Left renal cortex interstitium (tissue), 4 donors: ENCODE measurements at places on chromosomes 5 and 9. TPM values are rescaled to one million over a fixed set of nuclear protein-coding genes. Genes with fewer than 3 reads are reported as not detected.

Gene LECT2
- polyA plus RNA-seq = 4.0 TPM

Gene ENHO
- polyA plus RNA-seq = 1.7 TPM

Gene IRX1
- 42.2 TPM for polyA plus RNA-seq

Gene CD72
- 3.4 TPM for polyA plus RNA-seq

Gene HTR1A
- not detected for polyA plus RNA-seq

Gene SLC34A3
- polyA plus RNA-seq = 5.1 TPM

Gene PCDHB13
- 7.6 TPM for polyA plus RNA-seq

Gene TMEM171
- 5.1 TPM for polyA plus RNA-seq

Gene F2RL2
- polyA plus RNA-seq = 0.69 TPM

Gene TRPM3
- 12.1 TPM for polyA plus RNA-seq

Gene SRA1
- 30.5 TPM for polyA plus RNA-seq

Gene FRMPD1
- 0.72 TPM for polyA plus RNA-seq

DNA sequence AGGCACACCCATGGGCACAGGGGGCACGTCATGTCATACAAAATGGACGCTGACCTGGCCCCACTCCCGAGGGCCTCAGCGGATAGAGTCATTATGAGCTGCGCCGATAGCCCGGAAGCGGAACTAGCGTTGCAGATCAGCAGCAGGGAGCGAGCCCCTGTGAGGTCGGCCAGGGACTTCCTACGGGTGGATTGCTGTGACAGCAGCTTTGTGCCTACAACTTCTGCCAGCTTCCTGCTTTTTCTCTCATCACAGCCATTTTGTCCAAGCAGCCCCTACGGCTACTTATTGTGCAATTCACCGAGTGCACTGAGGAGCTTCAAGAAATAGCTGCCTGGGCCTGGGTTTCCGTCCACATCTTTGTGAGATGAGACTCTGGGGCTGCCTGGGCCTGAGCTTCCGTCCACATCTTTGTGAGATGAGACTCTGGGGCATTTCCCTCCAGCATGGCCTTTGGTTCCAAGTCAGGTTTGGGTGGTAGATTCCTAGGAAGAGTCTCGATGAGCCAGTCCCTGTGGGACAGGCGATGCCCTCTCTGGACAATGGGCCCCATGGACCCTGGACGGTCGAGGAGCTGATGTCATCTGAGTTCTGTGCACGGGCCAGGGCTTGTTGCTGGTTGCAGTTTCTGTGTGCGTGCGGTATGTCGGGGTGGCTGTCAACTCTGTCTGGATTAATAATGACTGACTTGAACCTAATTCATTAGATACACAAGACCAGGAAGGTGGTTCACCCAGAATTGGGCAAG is 67.0 kb upstream of the GNE start:
- DNase-seq = no peak

- DNase-seq = no peak
Observed at GRCh38 chr5:43305948-43306565, 7.2 kb downstream of the HMGCS1 start.

GRCh38 chr5:169166078-169166477 is 134.9 kb downstream of the SLIT3 start:
- no peak for DNase-seq

GRCh38 chr9:70410368-70410767 is 4.1 kb downstream of the KLF9 start:
- no peak for DNase-seq

- DNase-seq = no peak
Observed at GRCh38 chr5:124744170-124744971, 2.1 kb downstream of the ZNF608 start.

DNA sequence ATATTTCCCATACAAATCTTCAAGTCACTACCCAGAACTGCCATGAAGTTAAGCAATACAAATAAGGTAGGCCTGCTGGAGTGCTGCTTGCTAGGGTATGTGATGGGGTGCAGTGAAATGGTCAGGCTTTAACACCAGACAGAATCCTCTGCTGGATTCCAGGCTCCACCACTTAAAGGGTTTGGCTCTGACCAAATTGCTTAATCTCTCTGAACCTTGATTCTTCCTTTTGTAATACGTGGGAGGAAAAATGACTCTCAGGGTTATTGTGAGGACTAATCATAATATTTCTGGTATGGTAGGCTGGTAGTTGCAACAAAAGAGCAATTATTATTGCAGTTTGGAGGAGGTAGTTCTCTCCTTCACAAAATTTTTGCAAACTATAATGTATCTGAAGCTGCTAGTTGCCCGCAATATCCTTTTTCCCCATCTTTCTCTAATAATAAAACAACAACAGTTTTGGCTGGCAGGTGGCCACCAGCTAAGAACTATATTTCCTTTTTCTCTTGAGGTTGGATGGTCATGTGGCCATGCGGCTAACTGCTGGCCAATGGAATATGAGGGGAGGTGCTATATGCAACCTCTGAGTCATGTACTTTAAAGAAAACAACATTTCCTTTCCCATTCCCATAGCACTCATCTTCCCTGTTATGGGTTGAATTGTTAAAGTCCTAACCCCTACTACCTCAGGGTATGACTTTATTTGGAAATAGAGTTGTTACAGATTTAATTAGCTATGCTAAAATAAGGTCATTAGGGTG is 44.1 kb downstream of the CCL28 start:
- no peak for DNase-seq

DNA sequence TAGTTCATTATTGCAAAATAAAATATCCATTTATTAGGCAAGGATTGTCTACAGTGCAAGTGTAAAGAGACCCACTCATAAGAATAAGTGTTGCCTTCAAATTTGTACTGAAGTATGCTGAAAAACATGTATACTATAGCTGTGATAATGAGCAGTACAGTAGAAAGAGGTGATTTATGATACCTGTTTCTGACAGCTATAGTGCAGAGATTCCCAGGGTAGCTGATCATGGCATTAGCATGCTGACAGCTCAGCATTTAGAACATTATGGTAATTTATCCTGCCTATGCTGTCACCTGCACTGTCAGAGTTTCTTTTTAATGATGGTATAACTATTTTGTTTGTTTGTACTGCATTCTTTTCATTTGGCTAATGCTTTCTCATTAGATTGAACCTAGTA is 177.6 kb upstream of the TLX3 start:
- DNase-seq = no peak

GRCh38 chr9:3647652-3648051 is 121.9 kb upstream of the RFX3 start:
- no peak for DNase-seq

DNA sequence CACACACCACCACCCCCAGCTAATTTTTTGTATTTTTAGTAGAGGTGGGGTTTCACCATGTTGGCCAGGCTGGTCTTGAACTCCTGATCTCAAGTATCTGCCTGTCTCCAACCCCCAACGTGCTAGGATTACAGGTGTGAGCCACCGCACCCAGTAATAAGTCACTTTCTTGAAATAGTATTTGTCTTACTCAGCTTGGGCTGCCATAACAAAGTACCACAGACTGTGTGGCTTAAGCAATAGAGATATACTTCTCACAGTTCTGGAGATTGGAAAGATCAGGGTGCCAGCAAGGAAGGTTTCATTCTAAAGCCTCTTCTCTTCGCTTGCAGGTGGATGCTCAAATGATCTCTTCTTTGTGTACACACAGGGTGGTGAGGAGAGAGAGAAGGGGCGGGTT is 99.8 kb downstream of the ARRDC3 start:
- DNase-seq = no peak

GRCh38 chr9:21906881-21907280 is 87.3 kb downstream of the CDKN2A start:
- DNase-seq = no peak

- no peak for DNase-seq
Observed at GRCh38 chr9:99509065-99509745, 287.1 kb downstream of the SEC61B start.

GRCh38 chr9:135136991-135137832 is 49.7 kb downstream of the OLFM1 start:
- DNase-seq = no peak

GRCh38 chr5:38533286-38534155 is 22.9 kb downstream of the LIFR start:
- DNase-seq = no peak

DNA sequence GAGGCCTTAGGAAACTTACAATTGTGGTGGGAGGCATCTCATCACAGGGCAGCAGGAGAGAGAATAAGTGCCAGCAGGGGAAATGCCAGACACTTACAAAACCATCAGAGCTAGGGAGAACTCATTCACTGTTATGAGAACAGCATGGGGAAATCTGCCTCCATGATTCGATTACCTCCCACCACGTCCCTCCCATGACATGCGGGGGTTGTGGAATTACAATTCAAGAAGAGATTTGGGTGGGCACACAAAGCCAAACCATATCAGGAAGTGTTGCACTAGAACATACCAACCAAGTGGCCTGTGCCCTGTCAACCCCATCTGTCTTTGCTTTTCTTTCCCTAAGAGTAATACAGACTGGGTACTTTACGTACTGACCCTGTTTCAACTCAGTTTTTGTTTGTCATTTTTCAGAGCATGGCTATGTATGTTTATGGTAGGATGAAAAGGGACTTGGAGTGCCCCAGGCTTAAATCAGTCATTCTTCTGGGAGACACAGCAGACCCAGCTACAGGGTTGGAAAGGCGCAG is 58.3 kb upstream of the TGFBR1 start:
- DNase-seq = no peak

DNA sequence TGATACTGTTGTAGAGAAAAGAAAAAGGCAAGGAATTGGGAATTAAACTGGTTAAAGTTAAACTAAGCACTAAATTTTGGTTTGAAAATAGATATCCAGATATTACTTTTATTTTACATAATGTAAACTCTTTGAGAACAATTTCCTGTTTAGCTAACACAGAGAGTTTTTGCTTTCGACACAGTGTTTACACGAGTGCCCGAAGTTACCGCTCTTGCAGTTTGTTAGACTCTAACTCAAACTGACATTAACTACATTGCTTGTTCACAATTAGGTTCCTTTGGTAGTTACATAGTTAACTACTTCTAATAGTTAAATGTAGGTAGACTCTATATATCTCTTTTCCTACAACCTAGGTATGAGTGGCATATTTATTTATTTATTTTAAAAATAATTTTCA is 117.1 kb upstream of the CHD1 start:
- DNase-seq = no peak

DNA sequence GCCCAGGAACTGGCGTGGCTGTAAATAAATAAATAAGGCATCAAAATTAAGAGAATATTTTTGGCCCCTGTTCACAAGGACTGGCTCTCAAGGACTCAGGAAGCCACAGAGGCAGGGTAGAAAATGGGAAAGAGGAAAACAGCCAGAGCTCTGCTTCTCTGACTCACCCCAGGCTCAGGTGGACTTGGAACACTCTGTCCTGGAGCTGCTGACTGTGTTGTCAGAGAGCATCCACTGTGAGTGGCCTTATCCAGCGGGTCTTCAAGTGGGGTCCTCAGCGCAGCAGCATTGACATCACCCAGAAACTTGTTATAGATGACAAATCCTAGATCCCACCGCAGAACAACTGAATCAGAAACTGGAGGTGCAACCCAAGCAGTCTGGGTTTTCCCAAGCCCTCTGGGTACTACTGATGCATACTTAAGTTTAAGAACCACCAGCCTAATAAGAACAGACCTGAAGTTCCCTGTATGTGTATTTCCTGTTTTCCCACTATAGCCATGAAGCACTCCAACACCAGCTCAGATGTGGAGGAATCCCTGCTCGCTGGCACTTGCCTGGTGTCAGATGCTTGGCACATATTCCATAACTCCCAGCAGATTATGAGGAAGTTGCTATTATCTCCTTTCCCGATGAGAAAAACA is 20.5 kb downstream of the ADRA1B start:
- no peak for DNase-seq

DNA sequence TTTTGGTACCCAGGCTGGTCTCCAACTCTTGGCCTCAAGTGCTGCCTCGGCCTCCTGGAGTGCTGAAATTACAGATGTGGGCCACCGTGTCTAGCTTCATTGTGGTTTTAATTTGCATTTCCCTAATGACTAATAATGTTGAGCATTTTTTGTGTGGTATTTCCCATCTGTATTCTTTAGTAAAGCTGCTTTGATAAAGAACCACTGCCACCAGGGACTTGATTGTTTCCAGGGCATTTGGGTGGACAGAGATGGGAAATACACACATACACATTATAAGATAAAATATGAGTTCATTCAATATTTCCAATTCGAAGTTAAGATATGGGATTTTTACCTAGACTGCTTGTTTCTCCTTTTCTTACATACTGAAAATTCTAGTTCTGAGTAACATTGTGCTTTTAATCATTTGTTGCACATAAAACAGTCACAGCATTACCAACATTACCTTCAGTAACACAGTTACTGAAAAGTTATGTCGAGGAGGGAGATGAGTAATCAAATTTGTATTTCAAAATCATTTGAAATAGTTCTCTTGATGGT is 28.9 kb downstream of the HABP4 start:
- DNase-seq = no peak

GRCh38 chr9:131275332-131276093 is 797 bp downstream of the FAM78A start:
- DNase-seq = no peak

GRCh38 chr9:110932863-110933262 is 105.4 kb downstream of the LPAR1 start:
- DNase-seq = no peak

DNA sequence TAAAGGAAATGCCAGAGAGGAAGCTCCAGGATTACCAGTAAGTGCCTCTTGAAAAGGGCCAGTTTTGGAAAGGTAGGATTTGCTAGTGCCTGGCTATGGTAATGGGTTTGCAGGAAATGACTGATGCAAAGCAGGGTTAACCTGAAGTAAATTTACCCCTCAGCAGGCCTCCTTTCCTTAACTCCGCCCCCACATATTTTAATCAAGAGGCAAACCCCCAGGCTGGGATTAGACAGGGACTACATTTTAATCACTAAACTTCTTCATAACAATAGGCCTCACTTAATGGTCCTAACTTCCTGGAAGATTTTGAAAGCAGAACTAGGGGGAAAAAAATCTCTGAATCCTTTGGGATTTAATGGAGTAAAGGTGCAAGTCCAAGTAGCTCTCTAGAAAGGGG is 10.2 kb upstream of the SLC1A3 start:
- no peak for DNase-seq

GRCh38 chr9:92724528-92725265 is 39.9 kb downstream of the BICD2 start:
- DNase-seq = no peak

- no peak for DNase-seq
Observed at GRCh38 chr5:175494264-175495183, 16.2 kb downstream of the SFXN1 start.

DNA sequence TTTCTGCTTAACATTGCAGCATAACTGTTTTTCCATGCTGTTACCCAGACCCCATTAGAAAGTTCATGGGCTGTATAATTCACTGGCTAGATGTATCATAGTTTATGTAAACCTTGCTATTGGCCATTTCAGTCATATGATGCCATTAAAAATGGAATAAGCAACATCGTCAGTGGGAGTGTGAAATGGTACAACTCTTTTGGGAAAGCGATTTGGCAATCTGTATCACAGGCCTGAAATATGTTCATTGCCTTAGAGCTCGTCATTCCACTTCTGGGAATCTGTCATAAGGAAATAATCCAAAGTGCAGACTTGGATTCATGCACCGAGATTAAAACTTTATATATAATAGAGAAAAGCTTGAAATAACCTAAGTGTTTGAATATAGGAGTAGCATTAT is 77.9 kb upstream of the KLF4 start:
- no peak for DNase-seq
